ENCODE measurements at places on chromosomes 7 and 10. TPM values are rescaled to one million over a fixed set of nuclear protein-coding genes. Genes with fewer than 3 reads are reported as not detected.

GRCh38 chr10:52308251-52309031 is 5.6 kb upstream of the DKK1 start:
- H3K36me3 ChIP-seq: no peaks in the 10 kb centered on the region
- H3K4me1 ChIP-seq: peaks cover 6% of the 10 kb centered on the region
- H3K4me3 ChIP-seq: peak overlapping the region; percentile 57
- H3K27ac ChIP-seq: no peak overlapping the region

DNA sequence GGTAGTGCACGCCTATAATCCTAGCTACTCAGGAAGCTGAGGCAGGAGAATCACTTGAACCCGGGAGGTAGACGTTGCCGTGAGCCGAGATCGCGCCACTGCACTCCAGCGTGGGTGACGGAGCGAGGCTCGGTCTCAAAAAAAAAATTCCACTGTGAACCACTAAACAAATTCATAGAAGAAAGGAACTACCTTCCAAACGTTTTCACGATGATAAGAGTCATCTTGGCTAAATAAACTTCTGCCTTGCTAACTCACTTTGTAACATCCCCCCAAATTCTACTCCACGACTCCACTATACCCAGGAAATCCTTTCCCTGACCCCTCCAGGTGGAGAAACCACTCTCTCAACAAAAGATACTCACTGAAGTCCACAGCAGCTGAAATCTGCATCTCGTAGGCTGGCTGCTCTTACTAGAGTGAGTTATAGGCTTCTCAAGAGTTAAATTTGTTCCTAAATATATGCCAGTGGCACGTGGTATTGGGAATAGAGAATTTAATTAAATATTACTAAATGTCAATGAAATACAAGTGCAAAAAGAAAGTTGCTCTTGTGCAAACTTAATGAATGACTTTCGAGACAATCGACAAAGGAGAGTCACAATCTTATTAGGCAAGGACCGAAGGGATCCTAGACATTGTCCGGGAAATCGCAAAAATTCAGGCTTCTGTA is 1.6 kb upstream of the GTF2I start:
- peak overlapping the region; percentile 99 for H3K27ac ChIP-seq
- peaks cover 30% of the 10 kb centered on the region for H3K4me1 ChIP-seq
- DNase-seq: no peak
- no peaks in the 10 kb centered on the region for H3K36me3 ChIP-seq
- peak overlapping the region; percentile 100 for H3K4me3 ChIP-seq

DNA sequence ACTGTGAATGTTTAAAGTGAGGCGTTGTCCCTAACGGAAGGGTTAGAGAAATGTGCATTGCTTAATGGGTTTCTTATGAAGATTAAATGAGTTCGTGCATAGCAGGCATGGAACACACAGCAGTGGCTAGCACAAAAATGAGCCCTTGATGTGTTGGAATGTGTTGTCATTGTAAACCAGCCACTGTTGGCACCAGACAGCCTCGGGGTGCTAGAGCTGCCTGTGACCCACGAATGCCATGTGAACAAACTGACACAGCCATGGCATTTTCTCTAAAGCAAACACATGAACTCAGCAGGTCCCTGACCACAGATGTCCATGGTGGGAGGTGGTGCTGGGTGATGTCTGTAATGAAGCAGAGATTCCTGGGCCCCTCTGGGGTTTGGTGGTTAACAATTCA is 111.1 kb upstream of the DPP6 start:
- no peak overlapping the region for H3K27ac ChIP-seq
- no peaks in the 10 kb centered on the region for H3K36me3 ChIP-seq
- no peaks in the 10 kb centered on the region for H3K27me3 ChIP-seq

MSMB gene
- total RNA-seq: 5.3 TPM

ZNF92 gene
- total RNA-seq: 7.9 TPM

DNA sequence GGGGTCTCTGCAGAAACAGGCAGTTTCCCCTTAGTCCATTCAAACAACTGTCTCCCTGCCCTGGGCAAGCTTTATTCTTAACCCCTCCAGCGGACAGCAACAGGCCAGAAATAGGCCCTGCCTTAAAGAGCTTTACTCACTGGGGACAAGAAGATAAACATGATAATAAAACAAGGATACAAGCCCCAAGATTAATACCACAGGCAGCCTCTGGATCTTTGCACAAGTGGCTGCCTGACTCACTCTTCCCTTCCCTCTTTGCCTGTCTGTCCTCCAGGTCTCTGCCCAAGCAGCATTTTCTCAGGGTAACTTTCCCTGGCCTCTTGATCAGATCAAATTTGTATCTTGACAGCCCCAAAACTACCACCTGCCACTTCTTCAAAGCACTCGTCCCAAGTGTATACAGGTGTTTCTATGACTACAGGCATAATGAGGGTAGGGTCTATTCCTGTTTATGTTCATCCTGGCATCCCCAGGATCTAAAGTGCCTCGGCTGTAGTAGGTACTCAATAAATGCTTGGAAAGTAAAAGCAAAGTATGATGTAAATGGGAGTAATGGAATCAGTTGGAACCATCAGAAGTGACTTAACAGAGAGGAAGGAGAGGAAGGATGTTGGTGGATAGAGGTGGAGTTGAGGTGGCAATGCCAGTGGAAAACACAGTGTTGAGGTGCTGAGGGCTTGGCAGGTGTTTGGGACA is 7.0 kb upstream of the CAMK2G start:
- no peak overlapping the region for H3K27ac ChIP-seq
- DNase-seq: no peak
- no peaks in the 10 kb centered on the region for H3K36me3 ChIP-seq
- H3K4me3 ChIP-seq: no peak overlapping the region
- peaks cover 19% of the 10 kb centered on the region for H3K4me1 ChIP-seq

GRCh38 chr7:17552952-17553351 is 254.5 kb downstream of the AHR start:
- H3K27me3 ChIP-seq: no peaks in the 10 kb centered on the region
- H3K36me3 ChIP-seq: no peaks in the 10 kb centered on the region
- no peak overlapping the region for H3K27ac ChIP-seq
- no peak overlapping the region for H3K4me3 ChIP-seq

GRCh38 chr7:90345595-90346335 is 751 bp upstream of the GTPBP10 start:
- peak overlapping the region; percentile 66 for H3K4me3 ChIP-seq
- H3K4me1 ChIP-seq: peaks cover 20% of the 10 kb centered on the region
- no peak for DNase-seq
- peak overlapping the region; percentile 86 for H3K27ac ChIP-seq
- H3K27me3 ChIP-seq: no peaks in the 10 kb centered on the region

DNA sequence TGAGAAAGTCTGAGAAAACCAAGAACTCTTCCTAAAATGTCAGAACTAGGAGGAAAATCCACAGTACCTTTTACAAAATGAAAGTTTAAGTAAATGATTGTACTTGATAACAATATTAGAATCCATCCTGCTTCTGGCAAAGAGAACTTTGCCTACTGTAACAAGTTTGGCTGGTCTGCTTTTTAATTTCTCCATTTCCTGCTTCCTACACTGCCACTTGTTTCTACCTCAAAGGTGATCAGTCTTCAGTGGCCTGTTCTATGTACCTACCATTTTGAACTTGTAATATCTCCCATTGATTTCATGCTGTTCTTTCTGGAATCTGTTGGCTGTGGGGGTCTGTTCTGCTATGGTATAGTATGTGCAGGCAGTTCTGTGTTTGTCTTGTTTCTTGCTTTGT is 32.9 kb upstream of the CAPZA2 start:
- no peaks in the 10 kb centered on the region for H3K27me3 ChIP-seq
- no peak overlapping the region for H3K27ac ChIP-seq
- no peaks in the 10 kb centered on the region for H3K4me1 ChIP-seq
- no peak overlapping the region for H3K4me3 ChIP-seq

HOXA10 gene
- 0.38 TPM for total RNA-seq

DNA sequence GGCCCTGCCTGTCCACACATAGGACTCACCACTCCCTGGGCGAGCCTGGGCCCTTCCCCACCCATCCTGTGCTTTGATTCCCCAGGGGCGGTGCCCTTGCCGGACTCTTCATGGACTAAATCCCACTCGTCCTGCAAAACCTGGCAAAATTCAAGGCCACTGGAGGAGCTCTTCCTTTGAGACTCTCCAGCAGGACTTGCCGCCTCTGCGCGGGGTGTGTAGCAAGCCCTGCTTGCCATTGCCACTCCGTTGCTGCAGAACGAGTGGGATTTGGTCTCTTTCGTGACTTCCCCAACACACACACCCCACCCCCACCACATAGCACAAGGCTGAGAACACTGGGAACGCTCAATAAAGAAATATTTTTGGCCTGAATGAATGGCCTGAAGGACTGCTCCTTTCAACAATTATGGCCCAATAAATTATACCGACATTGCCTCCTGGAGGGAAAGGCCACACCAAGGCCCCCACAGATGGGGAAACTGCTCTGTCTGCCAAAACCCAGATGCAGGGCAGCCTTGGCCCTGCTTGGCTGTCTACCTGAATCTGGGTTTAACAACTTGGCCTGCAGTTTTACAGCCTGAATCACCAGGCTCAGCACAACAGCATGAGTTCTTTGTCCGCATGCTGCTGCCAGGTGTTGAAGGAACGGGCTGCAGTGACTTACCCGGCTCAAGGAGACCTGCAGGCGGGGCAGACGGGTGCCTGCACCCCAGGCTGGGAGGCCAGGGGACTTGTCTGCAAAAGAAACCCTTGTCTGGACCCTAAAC is 72.8 kb upstream of the KAT6B start:
- H3K27ac ChIP-seq: no peak overlapping the region
- H3K4me3 ChIP-seq: no peak overlapping the region
- no peaks in the 10 kb centered on the region for H3K27me3 ChIP-seq
- no peaks in the 10 kb centered on the region for H3K4me1 ChIP-seq
- no peaks in the 10 kb centered on the region for H3K36me3 ChIP-seq

ITPRID1 gene
- 0.59 TPM for total RNA-seq

DNA sequence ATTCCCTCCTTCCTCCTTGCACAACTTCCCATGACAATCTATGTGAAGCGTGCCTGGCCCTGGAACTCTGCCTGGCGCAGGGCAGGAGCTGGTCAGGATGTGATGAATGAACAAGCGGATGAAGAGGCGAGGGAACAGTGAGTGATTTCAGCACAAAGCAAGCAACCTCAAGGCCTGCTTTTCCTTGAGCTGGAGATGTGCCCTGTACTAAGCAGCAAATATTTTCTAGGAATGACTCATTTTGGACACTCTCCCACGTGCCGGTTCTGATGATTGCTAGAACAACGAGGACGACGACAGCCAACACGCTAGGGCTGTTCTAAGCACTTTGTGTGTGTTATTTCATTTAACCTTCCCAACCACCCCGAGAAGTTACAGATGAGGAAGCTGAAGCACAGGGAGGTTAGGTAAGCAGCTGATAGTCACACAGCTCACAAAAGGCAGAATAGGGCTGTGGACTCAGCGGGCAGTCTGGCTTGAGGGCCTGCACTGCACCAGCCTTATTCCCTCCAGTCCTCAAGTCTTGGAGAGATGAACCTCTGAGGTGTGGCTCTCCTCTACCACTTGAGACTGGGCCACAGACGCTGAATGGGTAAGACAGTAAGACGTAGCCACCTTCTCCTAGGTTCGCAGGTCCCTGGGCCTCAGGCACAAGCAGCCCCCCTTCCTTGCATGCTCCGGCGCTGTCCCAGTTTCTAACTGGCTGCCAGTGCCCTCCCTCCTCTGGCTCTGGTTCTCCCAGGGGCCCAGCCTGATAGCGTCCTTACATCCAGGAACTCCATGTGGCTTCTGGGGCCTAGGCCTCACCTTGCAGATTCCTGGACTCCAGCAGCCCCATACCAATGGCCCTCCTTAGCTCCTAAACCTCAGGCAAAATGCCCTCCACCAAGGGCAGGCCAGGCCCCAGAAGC is 59.0 kb downstream of the YKT6 start:
- peak overlapping the region; percentile 63 for H3K27ac ChIP-seq
- peaks cover 35% of the 10 kb centered on the region for H3K4me1 ChIP-seq
- peaks cover 14% of the 10 kb centered on the region for H3K27me3 ChIP-seq
- no peaks in the 10 kb centered on the region for H3K36me3 ChIP-seq

TMEM26 gene
- 1.1 TPM for total RNA-seq

DNA sequence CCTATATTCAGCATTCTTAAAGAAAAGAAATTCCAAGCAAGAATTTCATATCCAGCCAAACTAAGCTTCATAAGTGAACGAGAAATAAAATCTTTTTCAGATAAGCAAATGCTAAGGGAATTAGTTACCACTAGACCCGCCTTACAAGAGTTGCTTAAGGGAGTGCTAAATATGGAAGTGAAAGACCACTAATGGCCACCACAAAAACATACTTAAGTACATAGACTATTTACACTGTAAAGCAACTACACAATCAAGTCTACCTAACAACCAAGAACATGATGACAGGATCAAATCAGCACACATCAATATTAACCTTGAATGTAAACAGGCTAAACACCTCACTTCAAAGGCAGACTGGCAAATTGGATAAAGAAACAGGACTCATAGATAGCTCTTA is 42.2 kb upstream of the NME8 start:
- H3K27ac ChIP-seq: no peak overlapping the region
- H3K4me1 ChIP-seq: no peaks in the 10 kb centered on the region
- no peaks in the 10 kb centered on the region for H3K36me3 ChIP-seq
- no peak overlapping the region for H3K4me3 ChIP-seq
- H3K27me3 ChIP-seq: no peaks in the 10 kb centered on the region
- DNase-seq: no peak

GRCh38 chr7:27771111-27771510 is 31.1 kb downstream of the TAX1BP1 start:
- no peak overlapping the region for H3K27ac ChIP-seq
- H3K27me3 ChIP-seq: no peaks in the 10 kb centered on the region
- peaks cover 36% of the 10 kb centered on the region for H3K36me3 ChIP-seq

GRCh38 chr7:5582532-5582935 is 158.9 kb upstream of the TNRC18 start:
- no peak overlapping the region for H3K4me3 ChIP-seq
- H3K27me3 ChIP-seq: no peaks in the 10 kb centered on the region
- H3K4me1 ChIP-seq: peaks cover 8% of the 10 kb centered on the region
- no peak overlapping the region for H3K27ac ChIP-seq
- no peak for DNase-seq

DNA sequence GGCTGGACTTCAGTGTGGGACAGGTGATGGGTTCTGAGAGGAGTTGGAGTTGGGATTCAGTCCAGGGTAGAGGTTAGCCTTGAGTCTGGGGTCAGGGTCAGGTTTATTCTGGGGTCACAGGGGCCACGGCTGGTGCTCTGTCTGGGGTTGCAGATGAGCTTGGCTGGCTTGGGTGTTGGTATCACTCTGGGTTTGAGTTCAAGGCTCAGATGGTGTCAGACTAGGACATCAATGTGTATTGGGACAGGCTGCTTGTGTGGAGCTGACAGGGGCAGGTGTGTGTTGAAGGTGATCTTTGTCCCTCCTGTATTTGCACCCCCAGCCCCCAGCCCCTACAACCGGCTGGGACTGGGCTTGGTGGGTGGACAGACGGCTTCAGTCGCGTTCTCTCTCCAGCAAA is 26.8 kb downstream of the TMEM270 start:
- H3K27me3 ChIP-seq: no peaks in the 10 kb centered on the region
- no peaks in the 10 kb centered on the region for H3K36me3 ChIP-seq
- no peak overlapping the region for H3K27ac ChIP-seq

DNA sequence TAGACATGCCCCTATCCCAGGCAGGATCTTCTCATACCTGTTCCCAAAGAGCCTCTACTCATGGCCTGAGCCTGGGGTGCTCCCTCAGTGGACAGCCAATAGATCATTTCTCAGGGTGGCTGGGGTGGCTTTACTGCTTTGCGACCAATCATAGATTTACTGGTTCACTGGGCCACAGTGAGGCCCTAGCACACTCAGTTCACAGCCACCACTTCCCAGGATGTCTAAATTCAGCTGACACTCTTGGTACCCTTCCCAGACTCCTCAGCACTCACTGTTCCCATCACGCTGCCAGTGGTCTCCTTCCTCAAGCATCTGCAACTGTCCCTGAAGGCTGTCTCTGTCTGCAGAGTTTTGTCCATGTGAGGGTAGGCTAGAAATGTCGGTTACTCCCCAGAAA is 50.6 kb downstream of the ARHGAP22 start:
- H3K4me1 ChIP-seq: no peaks in the 10 kb centered on the region
- H3K36me3 ChIP-seq: no peaks in the 10 kb centered on the region
- no peak overlapping the region for H3K27ac ChIP-seq
- no peaks in the 10 kb centered on the region for H3K27me3 ChIP-seq
- no peak for DNase-seq
